ENCODE measurements at places on chromosomes 5 and 9. TPM values are rescaled to one million over a fixed set of nuclear protein-coding genes. Genes with fewer than 3 reads are reported as not detected.

DNA sequence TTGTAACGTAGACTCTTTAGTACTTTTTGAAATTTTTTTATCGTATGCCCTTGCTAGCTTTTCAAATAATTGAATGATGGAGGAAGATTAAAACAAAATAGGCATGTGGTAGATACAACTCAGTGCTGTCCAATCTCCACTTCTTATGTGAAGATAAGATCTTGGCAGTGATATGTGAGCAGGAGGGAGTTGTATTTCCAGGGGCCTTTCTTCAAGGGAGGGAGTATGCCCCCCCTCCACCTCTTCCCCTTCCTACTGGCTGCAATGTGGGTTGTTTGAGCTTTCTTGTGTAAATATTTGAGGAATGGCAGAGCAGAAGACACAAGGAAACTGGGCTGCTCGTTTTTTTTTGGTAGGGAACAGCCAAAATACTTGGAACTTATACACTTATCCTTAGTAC is 374.9 kb downstream of the PSAT1 start:
- no peak for DNase-seq

GRCh38 chr9:112411626-112412027 is 31.7 kb downstream of the HSDL2 start:
- no peak for DNase-seq

DNA sequence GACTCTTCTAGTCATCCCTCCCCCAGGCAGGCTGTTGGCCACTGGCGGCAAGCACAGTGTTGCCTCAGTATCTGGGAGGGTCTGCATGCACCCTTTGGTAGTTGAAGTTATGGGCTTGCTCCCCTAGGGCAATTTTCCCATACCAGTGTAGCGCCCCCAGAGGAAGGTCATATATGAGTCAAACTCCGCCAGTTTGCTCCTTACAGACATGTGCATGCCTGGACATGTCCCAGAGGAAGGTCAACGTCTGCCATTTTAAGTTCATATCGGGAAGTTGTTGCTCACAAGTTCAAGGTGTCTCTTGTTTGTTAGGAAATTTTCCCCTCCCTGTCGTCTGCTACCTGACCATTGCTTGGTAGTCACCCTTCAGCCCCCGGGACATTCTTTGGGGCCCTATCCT is 51.3 kb upstream of the MROH2B start:
- no peak for DNase-seq

DNA sequence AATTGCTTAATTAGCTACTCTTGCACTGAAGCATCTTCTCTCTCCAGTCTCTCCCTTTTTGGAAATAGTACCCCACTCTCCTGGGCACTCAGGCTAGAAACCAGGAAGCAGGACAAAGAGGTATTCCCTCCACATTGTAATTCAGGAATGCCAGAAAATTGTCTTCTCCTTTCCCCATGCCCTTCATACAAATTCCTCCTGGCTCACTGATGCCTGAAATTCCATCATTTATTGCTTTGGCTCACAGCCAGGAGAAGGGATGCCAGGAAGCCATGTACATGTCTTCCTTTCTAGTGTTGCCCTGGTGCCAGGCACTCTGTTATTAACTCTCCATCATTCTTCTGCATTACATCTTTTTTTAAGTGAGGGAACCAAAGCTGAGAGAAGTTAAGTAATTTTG is 716.5 kb upstream of the C9orf72 start:
- DNase-seq = no peak

DNA sequence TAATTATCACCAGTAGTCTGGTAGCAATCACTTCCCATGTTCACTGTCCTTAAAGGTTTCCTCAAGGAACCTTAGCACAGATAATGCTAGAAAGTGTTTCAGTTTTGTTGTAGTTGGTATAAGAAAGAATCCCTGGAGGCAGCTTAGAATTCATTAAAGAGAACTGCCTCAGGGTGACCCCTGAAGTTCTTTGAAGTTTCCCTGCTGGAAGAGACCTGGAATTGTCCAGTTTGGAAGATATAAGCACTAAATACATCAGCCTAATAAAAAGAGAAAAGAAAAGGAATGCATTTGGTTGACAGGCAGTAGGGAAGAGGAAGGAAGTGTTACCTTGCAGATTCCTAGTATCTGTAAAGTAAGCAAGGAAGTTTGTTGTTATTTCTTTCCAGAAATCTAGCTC is 999.6 kb upstream of the DMAC1 start:
- DNase-seq = no peak

DNA sequence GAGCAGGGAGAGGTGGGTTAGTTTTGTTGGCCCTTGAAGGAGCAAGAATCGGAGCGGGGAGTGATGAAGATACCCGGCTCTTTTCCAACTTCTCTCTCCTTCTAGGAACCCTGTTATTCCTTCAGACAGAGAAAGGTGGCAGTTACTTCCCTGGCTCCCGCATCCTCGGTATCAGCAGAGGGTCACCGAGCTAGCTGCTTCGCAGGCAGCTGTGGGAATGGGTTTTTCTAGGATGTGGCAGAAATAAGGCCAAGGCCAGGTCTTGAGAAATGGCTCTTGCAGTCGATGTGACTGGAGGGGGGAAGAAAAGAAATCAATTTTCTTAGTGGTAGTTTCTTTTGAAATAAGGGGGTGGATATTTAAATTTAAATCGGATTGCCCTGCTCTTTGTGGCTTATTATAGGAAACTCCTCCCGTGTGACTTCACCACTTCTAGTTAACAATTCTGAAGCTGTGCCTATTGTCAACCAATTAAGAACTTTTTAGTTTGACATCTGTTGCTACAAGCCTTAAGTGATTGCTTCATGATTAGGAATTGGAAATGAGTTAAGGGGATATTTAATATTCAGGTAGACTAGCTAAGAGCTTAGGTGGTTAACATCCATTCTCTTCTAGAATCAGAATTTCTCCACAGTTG is 1.4 kb downstream of the SAP30L start:
- DNase-seq = peak; percentile 5

DNA sequence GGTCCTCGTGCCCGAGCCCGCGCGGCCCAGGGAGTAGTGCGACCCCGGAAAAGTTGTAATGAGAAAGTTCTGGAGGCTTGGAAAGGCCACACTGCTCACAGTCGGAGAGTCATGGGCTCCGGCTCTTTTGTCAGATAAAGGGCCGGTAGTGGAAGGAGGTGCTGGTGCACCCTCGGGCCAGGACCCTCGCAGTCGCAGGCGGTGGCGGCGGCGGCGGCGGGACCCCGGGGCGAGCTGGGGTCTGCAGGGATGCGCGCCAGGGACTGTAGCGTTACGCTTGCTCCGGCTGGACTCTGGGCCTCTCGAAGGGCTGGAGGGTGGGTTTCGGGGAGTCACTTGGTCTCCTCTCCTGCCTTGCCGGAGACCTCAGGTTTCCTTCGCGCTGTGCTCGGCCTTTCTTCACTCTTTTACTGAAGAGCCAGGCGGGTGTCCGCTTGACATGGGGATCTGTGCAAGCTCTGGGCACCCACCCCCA is 1.5 kb downstream of the RORB start:
- no peak for DNase-seq

DNA sequence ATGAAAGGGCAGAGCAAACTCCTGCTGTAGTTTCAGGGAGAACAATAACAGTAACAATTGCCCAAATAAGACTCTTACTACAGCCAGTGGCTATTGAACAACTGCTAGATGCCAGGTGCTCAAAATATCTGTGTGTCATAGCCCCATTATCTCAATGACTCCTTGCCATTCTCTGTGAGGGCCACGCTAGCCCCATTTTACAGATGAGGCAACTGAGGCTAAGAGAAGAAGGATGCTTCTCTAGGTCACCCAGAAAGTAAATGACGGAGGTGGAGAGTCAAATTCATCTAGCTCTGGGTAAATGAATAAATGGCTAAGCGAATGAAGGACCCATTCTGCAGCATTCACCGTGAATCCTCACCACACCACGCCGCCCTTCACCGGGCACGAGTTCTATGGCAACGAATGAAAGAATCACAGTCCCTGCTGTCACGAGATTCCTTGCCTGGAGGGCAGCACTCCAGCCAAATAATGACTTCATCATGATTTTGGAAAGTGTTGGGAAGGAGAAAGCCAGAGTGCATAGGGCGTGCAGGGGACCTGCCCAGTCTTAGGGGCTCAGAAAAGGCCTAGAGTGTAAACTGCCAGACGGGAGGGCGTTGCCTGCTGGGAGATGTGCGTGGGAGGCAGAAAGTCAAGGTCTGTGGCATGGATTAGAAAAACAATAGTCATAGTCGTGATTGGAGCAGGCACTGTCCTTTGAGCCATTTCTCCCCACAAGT is 147.2 kb downstream of the C9orf50 start:
- DNase-seq = peak; percentile 75

- no peak for DNase-seq
Measured at GRCh38 chr5:103674251-103674650, 111.7 kb upstream of the NUDT12 start.

GRCh38 chr5:157961176-157961575 is 102.2 kb upstream of the CLINT1 start:
- DNase-seq = no peak

DNA sequence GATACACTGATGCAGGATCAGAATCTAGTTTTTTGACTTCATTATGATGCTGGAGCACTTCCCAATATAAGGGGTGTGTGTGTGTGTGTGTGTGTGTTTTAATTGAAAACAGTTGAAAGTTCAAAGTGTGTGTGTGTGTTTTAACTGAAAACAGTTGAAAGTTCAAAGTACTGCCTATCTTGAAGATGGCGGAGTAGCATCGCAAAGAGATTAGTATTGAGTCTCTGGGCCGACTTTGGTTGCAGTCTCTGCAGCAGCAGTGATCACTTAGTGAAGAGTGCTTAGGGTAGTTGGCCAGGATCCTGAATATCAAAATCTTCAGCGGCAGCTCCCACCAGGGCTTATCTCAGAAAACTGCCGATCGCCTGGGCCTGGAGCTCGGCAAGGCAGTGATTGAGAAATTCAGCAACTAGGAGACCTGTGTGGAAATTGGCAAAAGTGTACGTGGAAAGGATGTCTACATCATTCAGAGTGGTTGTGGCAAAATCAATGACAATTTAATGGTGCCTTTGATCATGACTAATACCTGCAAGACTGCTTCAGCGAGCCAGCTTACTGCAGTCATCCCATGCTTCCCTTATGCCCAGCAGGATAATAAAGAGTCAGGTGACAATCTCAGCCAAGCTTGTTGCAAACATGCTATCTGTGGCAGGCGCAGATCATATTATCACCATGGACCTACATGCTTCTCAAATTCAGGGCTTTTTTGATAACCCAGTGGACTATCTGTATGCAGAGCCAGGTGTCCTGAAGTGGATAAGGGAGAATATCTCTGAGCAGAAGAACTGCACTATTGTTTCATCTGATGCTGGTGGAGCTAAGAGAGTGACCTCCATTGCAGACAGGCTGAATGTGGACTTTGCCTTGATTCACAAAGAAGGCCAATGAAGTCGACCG is 7.3 kb upstream of the SCAI start:
- DNase-seq = no peak

DNA sequence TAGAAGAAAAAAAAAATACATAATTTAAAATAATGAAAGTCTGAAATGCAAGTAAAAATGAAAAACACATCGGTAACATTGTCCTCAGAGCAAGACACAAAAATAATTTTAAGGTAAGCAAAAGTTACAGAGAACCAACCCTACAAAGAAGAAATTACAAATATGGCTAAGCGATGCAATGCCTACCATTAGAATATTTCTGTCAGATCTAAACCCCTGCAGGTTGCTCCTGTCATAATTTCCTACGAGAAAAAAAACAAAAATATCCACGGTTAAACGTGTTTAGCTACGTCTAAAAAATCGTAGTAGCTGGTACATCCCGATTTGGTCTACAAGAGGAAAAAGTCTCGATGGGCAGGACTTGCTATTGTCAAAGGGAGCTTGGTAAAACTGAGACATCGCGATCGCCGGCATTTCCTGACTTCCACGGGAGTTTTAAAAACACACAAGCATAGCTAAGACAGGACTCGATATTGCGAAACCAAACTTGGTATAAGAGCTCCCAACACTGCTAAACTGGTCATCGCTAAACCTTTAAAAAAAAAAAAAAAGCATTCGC is 1.1 kb upstream of the ANXA2R start:
- no peak for DNase-seq

GRCh38 chr5:80037366-80037765 is 2.2 kb downstream of the THBS4 start:
- no peak for DNase-seq

GRCh38 chr5:67350185-67350584 is 153.6 kb upstream of the CD180 start:
- no peak for DNase-seq

- no peak for DNase-seq
Measured at GRCh38 chr5:41921874-41922273, 3.2 kb upstream of the FBXO4 start.

DNA sequence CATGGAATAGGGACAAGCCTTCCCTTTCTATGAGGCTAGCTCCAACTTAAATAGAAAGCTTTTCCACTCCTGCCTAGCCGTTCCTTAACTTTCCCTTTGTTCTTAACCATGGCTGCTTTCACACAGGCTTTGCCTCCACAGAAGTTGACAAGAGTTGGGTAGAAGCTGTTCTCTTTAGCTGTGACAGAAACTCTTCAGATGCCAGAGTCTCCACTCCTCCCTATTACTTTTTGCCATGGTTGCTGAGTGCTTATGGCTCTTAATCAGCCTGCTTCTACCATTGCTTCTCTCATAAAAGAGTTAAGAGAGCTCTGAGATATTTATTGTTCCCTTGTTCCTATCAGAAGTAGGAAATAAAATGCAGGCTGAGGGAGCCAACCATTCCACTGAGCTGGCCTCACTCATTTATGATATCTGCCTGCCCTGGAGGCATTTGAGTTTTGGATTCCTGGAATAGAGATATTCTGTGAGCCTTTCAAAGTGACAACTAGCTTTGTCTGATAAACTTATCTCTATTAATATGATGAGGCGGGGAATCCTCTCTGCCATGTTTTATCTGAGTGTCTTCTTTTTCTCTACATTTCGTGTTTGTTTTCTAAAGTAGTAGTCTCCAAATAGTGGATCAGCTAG is 162.6 kb downstream of the DMAC1 start:
- no peak for DNase-seq

The ACTBL2 gene
- total RNA-seq = not detected

The PCDHGB3 gene
- total RNA-seq = 21.2 TPM

The ZNF354C gene
- 34.0 TPM for total RNA-seq

The MOB3B gene
- 5.6 TPM for total RNA-seq

The KIF27 gene
- total RNA-seq = 13.3 TPM

The SHLD3 gene
- total RNA-seq = 7.8 TPM

The PCDHGA9 gene
- 24.6 TPM for total RNA-seq

The SLC36A3 gene
- not detected for total RNA-seq

The ORM2 gene
- total RNA-seq = not detected

The PCDHB8 gene
- total RNA-seq = 6.9 TPM

The MTREX gene
- 78.8 TPM for total RNA-seq

The OLFM1 gene
- total RNA-seq = 68.8 TPM

The PCDHGB1 gene
- 16.8 TPM for total RNA-seq

The GLE1 gene
- 15.2 TPM for total RNA-seq

The BNC2 gene
- total RNA-seq = 5.2 TPM

The PLAC8L1 gene
- total RNA-seq = not detected

Measured in cerebellum (tissue), 4 donors.